ENCODE measurements at places on chromosomes 2 and 18.

DNA sequence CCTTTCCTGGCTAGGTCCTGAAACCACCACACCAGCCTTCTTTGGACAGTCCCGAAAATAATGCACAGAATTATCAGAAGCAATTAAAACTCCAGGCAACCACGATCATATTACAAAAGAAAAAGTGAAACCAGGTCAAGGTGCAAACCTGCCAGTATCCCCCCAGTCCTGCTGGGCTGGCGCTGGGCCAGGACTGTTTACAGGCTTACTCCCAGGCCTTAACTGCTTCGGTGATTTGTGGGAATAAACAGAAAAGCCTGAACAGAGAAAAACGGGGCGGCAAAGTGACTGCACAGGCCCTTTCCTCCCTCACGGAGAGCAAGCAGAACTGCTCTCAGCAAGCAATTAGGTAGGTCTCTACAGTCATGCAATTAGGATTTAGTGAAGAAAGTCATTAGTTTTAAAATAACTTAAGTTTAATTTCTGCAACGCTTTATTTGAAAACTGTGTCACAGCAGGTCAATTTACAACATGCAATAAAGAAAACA is 1.3 kb downstream of the HDAC4 start:
- DNase-seq, result peak; percentile 43

- no peak for DNase-seq
These were observed 623.1 kb downstream of the CCDC85A start for GRCh38 chr2:56806924-56807323.

DNA sequence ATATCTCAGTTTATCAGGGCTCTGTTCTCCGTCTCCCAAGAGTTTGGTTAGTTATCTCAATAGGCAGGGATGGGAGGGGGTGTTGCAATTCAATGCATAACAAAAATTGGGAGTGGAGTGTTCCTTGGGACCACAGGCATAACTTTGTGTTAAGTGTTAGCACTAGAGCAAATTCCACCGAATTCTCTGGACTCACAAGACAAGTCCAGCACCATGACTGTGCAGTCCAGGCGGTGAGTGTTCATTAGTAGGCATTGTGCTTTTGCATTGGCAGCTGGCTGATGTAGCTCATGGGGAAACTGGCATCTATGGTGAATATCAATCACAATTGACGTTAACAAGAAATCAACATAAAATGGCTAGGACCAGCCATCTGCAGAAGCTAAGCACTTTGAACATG is 79.0 kb upstream of the CABLES1 start:
- DNase-seq, result no peak

- no peak for DNase-seq
These were observed 486 bp upstream of the GPR39 start for GRCh38 chr2:132415915-132416722.

DNA sequence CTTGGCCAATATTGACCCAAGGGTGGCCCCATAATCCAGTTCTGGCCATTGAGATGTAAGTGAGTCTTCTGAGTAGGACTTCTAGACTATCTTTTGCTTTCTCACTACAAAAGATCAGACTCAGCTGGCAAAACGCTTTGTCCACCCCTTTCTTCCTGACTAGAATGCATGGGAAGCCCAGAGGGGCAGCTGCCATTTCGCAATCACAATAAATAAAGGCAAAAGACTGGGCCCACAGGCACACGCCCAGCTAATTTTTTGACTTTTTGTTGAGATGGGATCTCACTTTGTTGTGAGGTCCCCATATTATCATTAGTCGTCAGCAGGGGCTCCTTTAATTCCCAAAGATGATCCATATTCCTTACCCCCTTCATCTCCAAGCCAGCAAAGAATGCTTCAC is 41.1 kb upstream of the SGPP2 start:
- DNase-seq, result no peak

- DNase-seq, result no peak
These were observed 28.4 kb downstream of the AAK1 start for GRCh38 chr2:69615078-69615625.

GRCh38 chr2:129914538-129915302 is 64.7 kb upstream of the RAB6C start:
- DNase-seq, result no peak

- DNase-seq, result no peak
These were observed 580.0 kb downstream of the RNF144A start for GRCh38 chr2:7497178-7497577.

DNA sequence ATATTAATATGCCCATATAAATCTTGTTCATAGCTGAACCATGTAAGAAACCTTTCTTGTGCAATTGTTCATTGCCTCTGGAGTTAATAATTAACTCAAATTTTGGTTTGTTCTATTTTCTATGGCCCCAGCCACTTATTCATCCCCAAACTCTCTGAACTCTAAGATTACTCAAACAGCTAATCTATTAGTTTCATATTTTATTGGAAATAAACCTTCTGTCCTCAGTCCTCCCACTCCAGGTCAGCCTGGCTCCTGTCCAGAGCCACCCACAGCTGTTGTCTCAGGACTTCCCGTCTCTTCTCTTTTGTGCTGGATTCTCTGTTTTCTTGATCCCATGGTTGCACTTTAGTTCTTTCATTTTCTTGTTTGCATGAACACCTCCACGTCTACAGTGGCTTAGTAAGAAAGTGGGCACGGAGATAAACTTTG is 4.4 kb upstream of the RNF103 start:
- DNase-seq, result no peak

- DNase-seq, result no peak
These were observed 57.3 kb upstream of the CBLN2 start for GRCh38 chr18:72601481-72601880.

DNA sequence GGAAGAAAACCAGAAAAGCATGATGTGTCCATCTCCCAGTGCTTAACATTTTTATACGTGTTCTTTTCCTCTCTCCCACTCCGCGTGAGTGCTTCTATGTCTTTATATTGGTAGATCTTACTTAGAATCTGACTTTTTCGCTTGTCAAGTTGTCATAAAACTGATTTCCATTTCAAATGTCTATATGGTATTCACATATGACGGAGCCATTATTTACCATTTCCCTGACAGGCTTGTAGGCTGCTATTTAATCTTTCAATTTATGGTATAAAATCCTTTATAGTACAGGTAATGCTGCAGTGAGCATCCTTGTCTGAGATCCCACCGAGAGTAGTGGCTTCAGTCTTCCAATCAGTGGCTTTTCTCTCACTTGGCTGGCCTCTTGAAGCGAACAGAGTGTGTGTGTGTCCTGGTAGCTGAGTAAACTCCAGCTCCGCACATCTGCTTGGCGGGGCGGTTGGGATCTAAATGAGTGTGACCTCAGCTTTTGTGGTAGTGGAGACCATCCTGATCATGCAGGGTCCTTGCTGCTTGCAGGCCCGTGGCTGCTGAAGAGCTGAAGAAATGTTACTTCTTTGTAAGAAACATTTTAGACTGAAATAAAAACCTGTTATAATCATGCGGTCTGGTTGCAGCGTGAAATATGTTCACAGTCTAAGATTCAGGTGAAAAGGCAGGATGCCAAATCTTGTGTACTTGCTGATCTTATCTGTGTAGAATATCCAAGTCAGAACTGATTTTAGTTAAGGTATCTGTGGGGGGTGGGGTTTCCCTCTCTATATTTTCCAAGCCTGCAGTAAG is 40.2 kb downstream of the INPP4A start:
- no peak for DNase-seq

GRCh38 chr2:163756588-163756987 is 20.8 kb upstream of the FIGN start:
- no peak for DNase-seq

GRCh38 chr2:230444832-230445231 is 28.8 kb downstream of the SP100 start:
- no peak for DNase-seq

DNA sequence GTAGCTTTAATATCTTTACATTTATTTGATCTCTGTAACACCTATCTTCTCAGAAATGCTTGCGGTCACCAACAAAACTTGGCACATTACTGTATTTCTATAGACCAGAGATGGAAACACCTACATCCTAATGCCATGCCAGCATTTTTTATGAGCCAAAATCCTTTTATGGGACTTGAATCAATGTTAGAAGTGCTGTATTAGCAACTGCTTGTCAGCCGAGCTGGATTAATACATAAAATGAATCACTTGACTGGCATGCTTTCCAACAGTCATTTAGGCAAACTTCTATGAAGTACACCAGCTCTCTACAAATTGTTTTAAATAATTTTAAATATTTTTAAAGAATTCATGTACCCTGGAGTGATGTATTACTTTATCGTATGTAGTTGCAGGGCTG is 272.9 kb upstream of the NRP2 start:
- DNase-seq, result no peak

All from activated CD4-positive, alpha-beta memory T cell treated with anti-CD3 and anti-CD28 coated beads for 36 hours (primary cell).